H54 (cell line): ENCODE measurements at places on chromosomes 13 and 19.

DNA sequence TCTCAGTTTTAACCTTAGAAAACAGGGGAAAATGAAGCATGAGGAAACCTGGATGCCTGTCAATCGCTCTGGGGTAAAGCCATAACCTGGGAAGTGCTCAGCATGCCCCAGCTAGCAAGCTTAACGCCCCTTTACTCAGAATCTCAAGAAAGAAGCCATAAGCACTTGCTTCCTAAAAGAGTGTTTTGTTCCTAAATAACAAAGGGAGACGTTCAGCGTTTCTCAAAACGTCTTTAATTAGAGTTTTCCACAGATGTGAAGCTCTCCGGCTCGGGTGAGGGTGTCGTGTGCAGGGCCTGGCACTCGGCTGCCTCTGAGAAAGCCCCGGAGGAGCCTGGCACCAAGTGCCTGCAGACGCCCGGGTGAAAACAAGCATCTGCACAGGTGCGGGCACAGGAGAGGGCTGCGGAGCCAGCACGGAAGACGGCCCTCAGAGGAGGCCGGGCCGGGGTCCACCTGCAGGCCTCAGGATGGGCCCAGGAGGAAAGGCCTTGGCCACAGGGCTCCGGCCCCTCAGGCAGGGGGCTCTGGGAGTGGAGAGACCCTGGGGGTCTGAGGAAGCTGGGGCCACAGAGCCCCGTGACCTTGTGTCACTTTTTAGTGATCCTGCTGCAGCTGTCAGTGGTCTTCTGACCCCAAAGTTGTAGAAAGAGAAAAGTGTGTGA lies 6.2 kb downstream of the GAS6 start:
- no peak for DNase-seq

GRCh38 chr19:3665681-3666544 lies 34.4 kb downstream of the PIP5K1C start:
- DNase-seq: peak; percentile 79

DNA sequence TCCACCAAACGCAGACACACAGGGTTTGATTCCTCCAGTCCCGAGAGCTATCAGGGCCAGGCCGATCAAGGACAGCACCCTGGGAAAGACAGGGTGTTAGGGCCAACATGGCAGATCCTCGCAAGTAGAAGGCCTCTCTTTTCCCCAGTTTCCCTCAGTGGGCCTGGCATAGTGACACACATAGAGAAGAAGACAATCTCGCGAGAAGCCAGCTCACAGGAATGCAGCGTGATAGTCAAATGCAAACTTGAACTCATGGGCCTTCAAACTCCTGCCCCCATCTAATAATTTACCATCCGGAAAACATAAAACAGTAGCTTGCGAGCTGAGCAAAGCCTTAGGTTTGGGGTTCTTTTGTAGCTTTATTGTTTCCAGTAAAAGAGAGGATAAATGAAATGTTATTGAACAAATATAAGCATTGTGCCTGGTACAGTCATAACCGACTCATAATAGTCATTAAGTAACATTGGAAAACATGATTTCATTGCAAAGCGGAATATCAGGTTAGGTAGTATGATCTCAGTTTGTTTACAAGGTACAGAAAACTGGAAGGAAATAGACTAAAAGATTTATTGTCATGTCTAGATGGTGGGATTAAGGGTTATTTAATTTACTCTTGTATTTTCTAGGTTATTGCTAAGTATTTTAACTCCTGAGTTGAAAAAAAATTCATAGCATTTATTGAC lies 30.5 kb downstream of the SLC15A1 start:
- DNase-seq: no peak

DNA sequence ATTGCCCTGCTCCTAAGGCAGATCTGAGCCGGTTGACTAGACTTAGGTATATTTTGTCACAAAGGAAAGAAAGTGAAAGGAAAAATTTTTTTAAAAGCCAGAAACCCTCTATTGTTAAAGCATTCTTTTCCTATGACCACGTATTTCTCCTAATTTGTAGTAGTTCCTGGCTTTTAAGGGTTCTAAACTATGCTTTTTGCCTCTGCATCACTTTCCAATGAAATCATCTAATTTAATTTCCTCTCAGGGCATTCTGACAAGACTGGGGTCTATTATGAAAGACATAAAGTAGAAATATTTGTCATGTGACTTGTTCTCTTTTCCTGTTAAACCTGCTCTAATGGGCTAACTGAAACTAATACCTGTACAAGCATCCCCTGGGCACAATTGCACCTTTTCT lies 233.0 kb upstream of the PRR20A start:
- no peak for DNase-seq

- DNase-seq: no peak
These were observed 567.5 kb downstream of the MYO16 start for GRCh38 chr13:109196948-109197347.

GRCh38 chr13:36133950-36134626 lies 2.9 kb upstream of the DCLK1 start:
- no peak for DNase-seq

- peak; percentile 80 for DNase-seq
These were observed 7.5 kb downstream of the RASA3 start for GRCh38 chr13:114124921-114125320.

GRCh38 chr13:98366959-98367358 lies 189.9 kb upstream of the RNF113B start:
- DNase-seq: no peak

DNA sequence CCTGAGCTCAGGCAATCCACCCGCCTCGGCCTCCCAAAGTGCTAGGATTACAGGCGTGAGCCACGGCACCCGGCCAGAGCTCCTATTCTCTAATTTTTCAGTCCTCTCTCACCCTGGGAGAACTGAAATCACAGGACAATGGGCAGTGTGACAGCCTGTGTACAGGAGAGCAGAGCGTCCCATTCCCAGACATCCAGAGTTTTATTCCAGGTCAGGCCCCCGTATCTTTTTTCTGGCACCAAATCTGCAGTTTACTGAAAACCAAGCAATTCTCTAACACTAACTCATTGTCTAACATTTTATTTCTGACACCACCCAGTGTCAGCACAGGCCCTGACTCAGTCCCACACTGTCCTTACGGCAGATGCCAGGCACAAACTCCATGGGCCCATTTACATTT lies 6.7 kb downstream of the ZNF708 start:
- DNase-seq: no peak

DNA sequence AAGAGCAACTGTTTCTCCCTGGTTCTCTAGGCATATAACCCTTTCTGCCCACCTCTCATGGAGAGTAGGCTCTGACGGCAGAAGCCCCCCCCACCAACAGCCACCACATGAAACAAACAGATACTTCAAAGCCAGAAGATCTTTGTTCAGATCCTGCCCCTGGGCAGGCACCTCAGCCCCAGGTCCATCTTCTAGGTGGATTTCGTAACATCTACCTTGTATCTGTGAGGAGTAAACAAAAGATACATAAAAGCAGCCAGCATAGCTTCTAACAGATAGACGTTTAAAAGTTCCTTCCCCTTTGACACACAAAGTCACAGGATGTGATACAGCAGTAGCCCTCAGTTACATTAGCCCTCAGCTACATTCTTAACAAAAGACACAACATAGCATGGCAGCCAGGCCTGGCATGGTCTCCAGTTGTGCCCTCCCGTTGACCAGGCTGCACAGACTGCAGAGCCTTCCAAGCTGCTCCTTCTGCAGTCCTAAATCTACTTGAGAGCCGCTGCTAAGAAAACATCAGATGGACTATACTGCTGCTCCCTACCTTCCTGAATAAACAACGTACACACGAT lies 35.4 kb downstream of the BRD4 start:
- no peak for DNase-seq

DNA sequence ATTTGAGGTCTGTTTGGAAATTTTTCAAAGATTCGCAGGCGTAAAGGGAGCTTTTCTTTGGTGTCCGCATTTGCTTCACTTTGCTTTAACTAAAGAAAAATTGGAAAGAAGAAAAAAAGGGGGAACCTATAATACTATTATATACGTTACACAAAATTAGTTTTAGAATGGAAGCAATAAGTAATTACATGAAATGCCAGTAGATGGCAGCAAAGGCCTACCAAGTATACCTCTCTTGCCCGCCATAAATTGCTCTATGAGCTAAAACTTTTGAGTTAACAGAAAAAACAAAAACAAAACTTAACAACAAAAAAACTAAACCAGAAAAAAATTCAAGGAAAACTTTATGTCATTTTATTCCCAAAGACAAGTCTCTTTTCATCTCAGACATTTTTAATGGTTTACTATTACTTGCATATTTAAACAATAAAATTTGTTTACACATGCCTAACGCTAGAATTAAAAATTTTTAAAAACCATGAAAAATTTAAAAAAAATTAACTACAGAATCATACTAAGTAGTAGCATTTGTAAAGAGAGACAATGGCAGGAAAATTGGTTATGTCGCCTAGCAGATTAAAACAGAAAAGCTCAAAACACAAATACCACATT lies 271.4 kb downstream of the NALCN start:
- DNase-seq: peak; percentile 23

DNA sequence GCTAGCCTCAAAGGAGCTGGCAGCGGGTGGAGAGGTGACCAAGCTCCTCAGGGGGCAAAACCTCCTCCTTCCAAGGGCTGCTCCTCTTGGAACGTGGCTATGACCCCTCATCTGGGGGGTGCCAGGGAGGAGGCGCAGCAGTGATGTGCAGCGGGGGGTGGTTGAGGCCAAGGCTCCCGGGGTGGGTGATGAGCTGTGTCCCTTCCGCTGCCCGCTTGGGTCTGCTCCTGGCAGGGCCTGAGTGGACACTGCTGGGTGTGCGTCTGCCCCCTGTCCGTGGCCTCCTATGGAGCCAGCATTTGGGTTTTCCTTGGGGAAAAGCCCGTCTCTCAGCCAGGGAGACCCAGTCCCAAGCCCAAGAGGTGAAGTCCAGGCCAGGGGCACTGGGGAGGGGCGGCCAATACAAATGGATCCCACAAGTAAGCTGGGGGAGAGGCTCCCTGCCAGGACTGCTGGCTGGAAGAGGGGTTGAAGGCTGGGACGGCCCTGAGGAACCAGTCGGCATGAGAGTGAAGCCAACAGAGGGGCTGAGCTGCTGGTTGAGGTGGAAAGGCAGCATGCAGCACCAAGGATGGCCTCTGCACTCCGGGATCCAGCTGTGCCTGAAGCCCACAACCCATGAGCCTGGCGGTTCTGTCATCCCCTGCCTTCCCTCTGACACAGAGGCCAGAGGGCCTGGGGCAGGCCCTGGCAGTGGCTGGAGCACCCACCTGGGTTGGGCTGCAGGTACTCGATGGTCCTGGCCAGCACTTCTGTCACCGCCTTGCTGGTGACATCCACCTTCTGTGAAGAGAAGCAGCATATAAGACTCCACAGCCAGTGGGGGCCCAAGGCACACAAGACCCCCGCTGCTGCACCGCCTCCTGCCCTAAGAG lies 22.7 kb downstream of the MPND start:
- DNase-seq: no peak

- DNase-seq: no peak
These were observed 23.9 kb upstream of the ZBTB7A start for GRCh38 chr19:4090356-4091220.

DNA sequence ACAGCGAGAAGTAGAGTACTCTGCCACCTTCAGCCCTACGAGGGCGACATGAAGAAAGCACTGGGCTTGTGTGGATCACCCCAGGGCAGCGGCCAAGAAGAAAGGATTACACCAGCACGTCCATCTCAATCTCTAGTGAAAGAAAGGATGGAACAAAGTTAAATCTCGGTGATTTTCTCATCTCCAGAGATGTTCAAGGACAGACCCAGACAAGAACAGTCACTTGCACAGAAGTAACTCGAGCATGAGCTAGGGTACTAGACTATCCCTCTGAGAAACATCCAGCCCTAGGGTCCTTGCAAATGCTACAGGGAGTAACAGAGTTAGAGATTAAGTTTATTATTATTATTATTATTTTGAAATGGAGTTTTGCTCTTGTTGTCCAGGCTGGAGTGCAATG lies 106.7 kb downstream of the CRYL1 start:
- no peak for DNase-seq

- no peak for DNase-seq
These were observed 109.7 kb upstream of the RNF113B start for GRCh38 chr13:98286799-98287198.

DNA sequence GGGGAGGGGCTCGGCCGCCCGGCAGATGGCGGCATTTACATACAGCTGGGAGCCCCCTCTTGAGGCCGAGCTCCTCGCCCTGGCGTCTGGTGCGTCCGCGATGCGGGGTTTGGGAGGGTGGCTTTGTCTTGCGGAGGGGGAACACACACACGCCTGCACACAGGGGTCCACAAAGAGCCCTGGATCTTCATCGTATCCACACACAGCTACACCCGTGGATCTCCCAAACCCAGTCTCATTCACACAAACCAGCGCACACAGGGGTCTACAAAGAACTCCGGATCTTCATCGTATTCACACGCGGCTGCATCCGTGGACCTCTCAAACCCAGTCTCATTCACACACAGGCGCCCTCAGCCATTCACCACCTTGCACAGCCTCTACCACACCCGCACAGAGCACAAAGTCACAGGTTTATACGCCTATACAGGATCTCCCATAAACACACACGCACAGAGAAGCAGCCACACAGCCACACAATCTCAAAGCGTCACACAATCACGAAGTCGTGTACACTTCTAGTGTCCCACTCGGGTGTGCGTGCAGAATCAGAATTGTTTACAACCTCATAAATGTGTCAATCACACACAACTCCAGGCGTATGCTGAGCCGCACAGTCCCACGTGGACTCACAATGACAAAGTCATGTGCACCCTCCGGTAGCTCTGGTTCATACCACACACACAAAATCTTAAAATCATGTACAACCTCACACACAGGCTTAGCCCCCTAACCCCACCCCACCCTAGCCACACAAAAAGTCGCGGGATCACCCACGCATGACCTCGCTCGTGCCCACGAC lies 550 bp upstream of the DLL3 start:
- no peak for DNase-seq

DNA sequence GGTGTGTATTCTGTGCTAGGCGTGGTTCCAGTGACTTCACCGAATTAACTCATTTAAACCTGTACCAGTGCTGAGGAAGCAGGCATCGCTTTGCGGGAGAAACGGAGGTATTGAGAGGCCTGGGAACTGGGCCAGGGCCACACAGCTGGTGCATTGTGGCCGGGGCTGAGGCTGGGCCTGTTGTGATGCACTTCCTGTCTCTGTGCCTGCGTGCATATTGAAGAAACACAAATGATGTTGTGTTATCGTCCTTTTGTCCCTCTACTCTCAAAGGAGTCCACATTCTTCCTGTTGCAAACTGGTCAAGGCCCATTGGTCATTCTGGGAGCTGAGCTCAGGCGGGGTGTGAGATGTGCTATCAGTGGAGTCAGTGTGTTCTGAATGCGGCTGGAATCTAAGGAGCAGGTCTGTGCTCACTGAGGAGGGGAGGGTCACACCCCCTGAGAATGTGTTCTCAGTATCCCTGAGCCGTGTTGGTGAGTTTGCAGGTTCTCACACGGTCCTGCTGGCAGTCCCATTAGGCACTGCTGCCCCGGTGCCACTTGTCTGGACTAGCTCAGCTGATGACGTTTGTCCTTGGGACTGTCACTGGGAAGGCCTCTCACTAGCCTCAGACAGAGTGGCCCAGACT lies 62.1 kb downstream of the ARHGEF7 start:
- DNase-seq: no peak
